Fibroblast of mammary gland (primary cell): ENCODE measurements at places on chromosomes 5 and 9.

DNA sequence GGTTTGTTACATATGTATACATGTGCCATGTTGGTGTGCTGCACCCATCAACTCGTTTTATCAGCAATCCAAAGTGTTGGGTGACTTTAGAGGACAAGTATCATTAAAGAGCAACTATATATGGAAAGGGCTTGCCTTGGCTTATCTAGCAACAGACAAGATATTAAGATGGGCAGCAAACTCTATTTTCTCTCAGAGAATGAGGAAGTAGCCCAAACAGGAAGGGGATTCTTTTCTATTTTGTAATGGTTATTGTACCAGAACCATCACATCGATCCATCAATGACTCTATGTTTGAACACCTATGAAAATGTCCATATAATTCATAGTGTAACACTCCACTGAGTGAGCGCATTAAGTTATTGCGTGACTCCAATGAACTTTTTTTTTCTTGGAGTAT is 260.1 kb upstream of the SLC24A2 start:
- no peak for DNase-seq

GRCh38 chr5:43498581-43498980 is 14.9 kb upstream of the TMEM267 start:
- DNase-seq = no peak

DNA sequence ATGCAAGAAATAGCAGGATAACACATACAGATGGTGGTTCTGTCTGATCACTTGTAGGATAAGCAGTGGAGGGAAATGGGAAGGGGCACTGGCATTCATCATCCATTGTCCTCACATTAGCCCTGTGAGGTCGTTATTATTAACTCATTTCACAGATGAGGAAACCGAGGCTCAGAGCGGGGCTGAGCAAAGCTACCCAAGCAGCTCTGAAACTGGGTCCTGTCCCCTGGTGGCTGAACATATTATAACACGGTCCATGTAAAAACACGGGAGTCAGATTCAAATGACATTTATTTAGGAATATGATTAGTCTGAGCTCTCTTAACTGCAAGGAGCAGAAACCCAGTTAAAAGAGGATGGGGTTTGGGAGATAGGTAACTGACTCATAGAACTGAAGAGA is 43.1 kb downstream of the HRH2 start:
- DNase-seq = no peak

GRCh38 chr9:114911167-114911821 is 19.1 kb downstream of the TNFSF8 start:
- DNase-seq = peak; percentile 59

- no peak for DNase-seq
Measured at GRCh38 chr5:129461711-129462332, 1.7 kb downstream of the ADAMTS19 start.

DNA sequence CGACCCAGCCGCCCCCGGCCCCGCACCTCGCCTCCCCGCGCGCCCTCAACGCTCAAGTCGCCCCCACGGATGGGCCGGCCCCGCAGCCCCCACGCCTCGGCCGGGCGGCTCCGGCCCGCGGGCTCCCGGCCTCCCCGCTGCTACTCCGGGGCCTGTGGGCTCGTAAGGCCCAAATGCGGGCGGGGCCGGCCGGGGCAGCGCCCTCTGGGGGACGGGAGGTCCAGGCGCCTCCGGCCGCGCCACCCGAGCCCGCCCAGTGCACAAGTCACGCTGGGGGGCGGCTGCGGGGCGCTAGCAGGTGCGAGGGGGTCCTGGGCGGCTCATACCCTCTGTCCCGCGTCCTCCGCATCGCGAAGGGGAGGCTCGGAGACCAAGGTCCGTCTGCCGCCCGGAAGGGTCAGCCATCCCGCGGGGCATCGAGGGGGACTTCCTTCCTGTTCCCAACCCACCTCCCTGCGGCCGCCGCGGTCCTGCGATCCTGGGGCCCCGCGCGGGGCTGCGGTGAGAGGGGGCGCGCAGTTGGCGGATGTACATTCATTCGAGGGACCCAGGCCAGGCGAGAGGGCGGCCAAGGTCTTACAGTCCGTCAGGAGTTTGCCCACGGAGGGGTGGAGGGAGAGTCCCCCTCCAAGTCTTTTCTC is at the start of gene CIZ1:
Gene CIZ1 (minus strand): TSS at position 167 of the 641 bp plus-strand sequence. CDS start 715 bp downstream, outside the sequence.
- peak; percentile 65 for DNase-seq

DNA sequence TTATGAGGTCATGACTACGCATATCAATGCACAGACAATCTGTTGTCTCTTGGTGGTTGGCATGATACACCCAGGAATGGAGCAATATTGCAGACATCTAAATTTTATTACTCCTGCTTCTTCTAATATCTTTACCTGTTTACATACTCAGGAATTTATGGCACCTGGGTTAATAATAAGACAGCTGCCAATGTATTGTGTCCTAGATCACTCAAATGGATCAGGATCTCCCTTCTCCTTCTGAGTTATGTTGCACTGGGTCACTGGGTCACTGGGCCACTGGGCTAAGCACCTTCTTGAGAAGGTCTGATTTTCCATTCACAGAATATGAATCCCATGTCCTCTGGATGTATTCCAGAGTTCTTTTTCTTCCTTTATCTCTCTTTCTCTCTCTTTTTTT is 41.8 kb downstream of the CCL28 start:
- DNase-seq = no peak

DNA sequence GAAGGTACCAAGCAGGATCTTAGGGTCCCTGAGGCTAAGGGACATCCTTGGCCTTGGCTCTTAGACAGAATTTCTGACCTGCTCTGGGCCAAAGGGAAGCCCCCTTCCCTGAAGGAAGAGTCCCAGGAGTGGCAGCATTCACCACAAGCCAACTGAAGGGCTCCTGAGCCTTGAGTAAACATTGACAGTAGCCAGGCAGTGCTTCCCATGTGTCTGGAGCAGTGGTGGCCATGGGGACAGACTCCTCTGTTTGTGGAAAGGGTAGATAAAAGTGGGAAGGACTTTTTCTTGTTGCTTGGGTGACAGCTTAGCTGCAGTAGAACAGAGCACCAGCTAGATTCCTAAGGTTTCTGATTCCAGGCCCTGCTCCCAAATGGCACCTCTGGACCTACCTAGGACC is 61.4 kb upstream of the VLDLR start:
- no peak for DNase-seq

DNA sequence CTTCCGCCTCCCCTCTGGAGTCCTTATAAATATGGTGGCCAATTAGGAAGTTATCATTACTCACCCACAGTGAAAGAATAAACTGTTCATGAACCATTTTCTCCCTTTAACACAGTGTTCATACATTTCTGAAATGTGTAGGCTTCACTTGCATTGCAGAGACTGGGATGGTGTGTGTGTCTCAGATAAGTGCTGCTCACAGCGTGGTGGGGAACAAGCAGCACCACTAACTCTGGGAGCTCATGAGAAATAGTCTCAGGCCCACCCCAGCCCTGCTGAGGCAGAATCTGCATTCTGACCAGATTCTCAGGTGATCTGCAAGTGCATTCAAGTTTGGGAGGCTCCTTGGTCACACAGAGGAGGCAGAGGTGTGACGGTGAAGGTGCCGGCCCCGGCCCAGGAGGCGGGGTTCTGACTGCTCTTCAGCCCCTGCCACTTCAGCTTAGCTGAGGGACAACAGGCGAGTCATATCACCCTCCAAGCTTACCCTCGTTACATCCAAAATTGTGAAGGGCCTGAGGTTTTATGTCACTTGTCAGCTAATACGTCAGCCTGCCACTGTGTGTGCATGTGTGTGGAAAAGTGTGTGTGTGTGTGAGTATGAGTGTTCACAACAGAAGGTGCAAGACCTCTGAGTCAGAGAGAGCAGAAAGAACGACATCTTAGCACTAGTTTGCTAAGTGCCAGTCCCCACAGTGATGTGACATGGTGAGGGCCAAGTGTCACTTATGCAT is 34.7 kb downstream of the DAP start:
- DNase-seq = peak; percentile 42

GRCh38 chr5:126956991-126957390 is 73.4 kb downstream of the MARCHF3 start:
- DNase-seq = no peak

DNA sequence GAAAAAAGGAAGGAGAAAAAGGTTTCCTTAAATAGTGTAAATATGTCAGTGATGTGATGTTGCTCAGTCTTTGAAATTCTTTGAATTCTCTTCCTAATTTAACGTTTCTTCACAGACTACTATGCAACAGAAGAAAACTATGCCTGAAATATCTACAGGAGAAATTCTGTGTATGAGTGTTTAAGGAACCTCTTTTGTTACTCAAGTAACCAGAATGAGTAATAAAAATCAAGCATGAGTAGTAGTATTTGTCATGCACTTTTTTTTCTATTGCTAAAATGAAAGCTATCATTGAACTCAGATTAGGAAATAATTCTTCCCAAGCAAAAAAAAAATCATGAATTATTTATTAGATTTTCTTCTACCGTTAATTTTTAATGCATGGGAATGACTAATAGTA is 20.3 kb upstream of the THG1L start:
- DNase-seq = peak; percentile 70

DNA sequence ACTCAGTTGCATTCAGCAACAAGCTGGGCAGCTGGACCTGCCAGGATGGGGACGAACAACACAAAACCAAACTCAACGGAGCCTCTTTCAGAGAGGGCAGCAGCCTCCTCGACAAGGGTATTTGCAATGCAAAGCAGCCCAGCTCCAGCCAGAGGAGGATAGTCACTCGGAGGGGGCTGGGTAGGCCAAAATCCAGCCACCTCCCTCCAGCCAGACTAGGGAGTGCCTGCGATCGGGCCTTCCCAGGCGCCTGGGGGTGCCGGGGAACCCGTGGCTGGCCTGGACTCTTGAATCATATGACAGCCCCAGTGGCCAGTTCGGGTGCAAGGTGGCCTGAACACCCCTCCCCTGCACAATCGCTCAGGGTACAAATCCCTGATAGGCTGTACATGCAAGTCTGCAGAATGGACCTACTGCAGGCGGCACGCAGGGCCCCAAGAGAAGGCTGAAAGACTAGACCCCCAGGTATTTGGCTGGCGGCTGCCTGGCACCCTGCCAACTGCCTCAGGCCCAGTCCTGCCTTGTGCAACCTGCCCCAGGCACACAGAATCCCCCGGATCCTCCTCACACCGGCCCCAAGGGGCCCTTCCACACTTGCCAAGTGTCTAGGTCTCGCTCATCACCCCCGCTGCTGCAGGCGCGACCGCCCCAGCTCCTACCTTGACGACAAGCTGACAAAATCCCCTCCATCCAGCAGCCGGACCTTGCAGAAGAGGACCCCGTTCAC is 1.3 kb downstream of the EEIG1 start:
- DNase-seq = peak; percentile 45

- no peak for DNase-seq
Measured at GRCh38 chr5:100584069-100584468, 48.9 kb downstream of the FAM174A start.

GRCh38 chr9:8381601-8382000 is 582.0 kb upstream of the DMAC1 start:
- DNase-seq = no peak

GRCh38 chr5:1658665-1659064 is 134.9 kb upstream of the LPCAT1 start:
- DNase-seq = no peak

- no peak for DNase-seq
Measured at GRCh38 chr5:120103495-120103894, 360.6 kb upstream of the PRR16 start.

DNA sequence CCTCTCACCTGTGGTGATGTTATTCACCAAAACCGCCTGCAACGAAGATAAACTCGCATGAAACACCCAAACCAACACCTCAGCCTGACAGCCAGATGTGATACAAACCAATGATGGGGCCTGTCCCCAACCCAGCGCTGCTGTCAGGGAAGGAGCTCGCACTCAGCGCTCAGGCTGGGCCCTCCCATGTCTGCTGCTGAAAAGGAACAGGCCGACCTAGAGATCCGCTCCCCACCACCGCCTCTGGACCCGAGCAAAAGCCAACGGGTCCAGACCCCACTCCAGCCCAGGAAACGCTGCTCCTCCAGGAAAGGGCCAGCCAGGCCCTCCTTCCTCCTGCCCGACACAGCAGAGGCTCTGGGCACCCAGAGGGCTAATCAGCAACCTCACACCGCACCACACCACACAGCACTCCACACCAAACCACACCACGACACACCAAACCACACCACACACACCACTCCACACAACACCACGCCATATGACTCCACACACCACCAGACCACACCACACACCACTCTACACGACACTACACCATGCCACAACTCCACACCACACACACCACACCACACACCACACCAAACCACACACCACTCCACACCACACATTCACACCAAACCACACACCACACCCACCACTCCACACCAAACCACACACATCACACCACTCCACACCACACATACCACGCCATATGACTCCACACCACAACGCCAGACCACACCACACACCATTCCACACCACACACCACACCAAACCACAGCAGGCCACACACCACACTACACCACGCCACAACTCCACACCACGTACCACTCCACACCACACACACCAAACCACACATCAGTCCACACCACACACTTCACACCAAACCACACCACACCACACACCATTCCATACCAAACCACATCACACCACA is 46.5 kb downstream of the GOLM1 start:
- no peak for DNase-seq
